ENCODE measurements at places on chromosomes 3 and 15. TPM values are rescaled to one million over a fixed set of nuclear protein-coding genes. Genes with fewer than 3 reads are reported as not detected.
A peak's percentile ranks its signal among the peaks of the same experiment; 100 is the strongest.

DNA sequence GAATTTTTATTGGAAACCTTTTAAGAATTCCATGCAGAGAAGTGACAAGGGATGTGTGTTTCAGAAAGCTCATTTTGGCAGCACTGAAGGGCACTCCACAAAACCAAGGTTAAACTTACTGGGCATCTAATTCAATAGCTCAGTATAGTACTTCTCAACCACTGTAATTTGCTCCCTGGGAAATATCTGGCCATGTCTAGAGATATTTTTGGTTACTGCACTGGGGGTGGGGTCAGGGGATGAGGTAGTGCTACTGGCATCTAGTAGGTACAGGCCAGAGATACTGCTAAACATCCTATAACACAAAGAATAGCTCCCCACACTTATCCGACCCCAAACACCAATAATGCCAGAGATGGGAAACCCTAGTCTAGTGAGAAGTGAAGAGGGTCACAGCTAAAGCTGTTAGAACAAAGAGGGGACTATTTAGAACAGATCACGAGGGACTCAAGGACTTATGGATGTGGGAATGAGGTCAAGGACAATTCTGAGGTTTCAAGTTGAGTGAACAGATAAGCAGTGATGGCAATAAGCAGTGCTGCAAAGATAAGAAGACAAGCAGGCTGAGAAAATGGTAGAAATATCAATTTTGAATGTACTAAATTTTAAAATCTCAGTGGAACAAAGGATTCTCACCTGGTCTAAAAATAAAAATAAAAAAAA is 3.2 kb downstream of the MRPL46 start:
- DNase-seq = no peak

- DNase-seq = no peak
Measured at GRCh38 chr3:17175187-17175807, 290.5 kb downstream of the PLCL2 start.

GRCh38 chr15:24862726-24863521 is 91.9 kb upstream of the SNRPN start:
- DNase-seq = no peak

DNA sequence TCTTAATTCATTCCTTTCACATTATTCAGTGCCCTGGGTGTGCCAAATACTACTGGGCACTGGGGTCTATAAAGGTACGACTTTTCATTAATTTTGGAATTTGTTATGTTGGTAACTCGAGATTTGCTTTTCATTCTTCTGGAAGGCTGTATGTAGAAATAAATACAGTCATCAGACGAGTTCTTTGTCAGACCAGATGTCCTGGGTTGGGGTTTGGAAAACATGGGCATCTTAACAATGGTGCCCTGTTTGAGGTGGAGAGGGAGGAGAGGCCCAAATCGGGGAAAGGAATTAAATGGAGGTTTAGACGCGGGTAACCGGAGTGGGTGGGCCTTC is 662 bp upstream of the GLCE start:
- DNase-seq = no peak

- DNase-seq = no peak
Measured at GRCh38 chr3:53795789-53796560, 50.2 kb downstream of the CHDH start.

DNA sequence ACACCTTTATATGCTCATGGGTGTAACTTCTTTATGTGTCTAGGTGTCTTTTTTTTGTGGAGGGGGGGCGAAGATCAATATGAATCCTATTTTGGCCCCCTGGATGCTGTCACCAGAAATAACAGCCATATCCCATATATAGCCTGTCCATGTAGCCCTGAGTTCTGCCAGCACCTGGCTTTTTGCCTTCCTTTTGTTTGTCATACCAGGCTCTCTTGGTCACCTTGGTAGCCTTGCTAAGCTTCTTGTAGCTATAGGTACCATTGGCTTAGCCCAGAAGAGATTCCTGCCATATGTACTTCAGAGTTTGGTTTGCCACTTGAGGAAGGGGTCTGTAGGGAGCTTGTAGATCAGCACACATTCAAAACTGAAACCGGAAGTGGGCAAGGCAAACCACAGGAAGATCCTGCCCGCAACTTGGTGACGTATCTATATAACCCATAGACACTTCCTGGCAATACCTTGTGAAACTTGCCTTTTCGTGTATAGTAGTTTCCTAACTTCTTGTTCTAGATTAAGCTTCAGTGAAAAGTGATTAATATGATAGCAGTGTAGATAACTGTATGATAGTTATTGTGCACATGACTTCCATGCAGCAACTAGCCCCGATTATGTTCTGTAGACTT is 11.9 kb downstream of the RASA2 start:
- DNase-seq = peak; percentile 90

- DNase-seq = no peak
Measured at GRCh38 chr15:52523192-52523591, 5.5 kb downstream of the MYO5A start.

- peak; percentile 5 for DNase-seq
Measured at GRCh38 chr15:34721802-34722438, 32.9 kb downstream of the GJD2 start.

GRCh38 chr15:60721707-60722106 is 242.8 kb upstream of the ICE2 start:
- DNase-seq = peak; percentile 17

GRCh38 chr3:124562769-124563168 is 167.5 kb upstream of the UMPS start:
- no peak for DNase-seq

- DNase-seq = no peak
Measured at GRCh38 chr15:31276596-31277298, 49.9 kb upstream of the KLF13 start.

- DNase-seq = no peak
Measured at GRCh38 chr15:74802290-74802689, 10.3 kb upstream of the LMAN1L start.

- DNase-seq = no peak
Measured at GRCh38 chr3:69815970-69816369, 76.7 kb downstream of the MITF start.

DNA sequence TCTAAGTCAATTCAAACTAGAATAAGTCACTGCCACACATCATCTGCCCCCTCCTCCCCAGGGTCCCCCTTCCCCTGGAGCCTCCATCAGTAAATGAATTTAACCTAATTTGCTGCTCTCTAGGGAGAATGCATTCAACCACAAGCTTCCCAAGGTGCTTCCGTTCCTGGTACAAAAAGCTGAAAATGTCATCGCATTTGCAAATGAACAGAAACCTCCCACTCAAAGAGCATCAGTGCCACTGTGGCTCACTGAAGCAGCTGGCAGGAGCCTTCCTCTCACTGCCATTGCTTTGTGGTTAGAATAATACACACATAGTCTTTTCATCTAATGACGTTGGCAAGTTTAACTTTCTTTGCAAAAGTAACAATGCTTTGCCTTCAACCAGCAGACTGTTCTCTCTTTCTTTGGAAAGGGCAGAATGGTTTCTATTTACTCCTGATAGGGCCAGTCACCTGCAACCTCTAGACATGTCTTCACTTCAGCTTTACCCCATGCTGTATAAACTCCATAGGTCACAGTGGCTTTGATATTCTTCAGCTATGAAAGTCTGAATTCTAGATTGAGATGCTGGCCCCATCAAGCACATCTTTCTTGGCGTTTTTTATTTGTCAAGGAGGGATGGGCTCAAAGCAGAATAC is 238.1 kb downstream of the CPNE4 start:
- DNase-seq = peak; percentile 25

Gene SLC9C1
- not detected for total RNA-seq

Gene GRK7
- not detected for total RNA-seq

Gene DISP2
- 0.02 TPM for total RNA-seq

Gene SMCO1
- total RNA-seq = not detected

Gene SLC6A1
- not detected for total RNA-seq

Gene SYNPR
- total RNA-seq = not detected

Gene PP2D1
- total RNA-seq = not detected

Gene RTP1
- not detected for total RNA-seq

Gene OPA1
- total RNA-seq = 115 TPM

Gene FRMD4B
- total RNA-seq = 8.3 TPM

Gene CCR9
- total RNA-seq = not detected

Gene CCR4
- total RNA-seq = 62.2 TPM

Data from activated CD4-positive, alpha-beta T cell treated with anti-CD3 and anti-CD28 coated beads for 36 hours (primary cell).